HAP-1 (cell line): ENCODE measurements at places on chromosomes 6 and 20.

DNA sequence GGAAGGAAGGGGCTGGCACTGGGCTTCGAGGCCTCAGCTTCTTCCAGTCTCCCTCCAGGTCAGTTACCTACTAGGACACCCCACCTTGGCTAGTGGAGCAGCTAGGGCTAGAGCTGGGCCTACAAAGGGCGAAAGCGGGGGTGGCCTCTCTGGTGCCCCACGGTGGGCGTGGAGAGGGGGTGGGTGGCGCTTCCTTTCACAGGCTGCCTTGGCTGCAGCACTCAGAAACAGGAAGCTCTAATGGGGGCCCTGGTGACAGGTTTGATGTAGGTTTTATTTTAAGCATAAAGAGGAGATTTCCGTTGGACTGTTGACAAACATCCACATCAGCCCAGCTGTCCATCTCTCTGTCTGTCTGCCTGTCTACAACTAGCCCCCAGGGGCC is 13.4 kb downstream of the FAM110A start:
- no peak for DNase-seq

GRCh38 chr6:107655245-107655644 is 165.3 kb downstream of the SOBP start:
- DNase-seq: no peak

DNA sequence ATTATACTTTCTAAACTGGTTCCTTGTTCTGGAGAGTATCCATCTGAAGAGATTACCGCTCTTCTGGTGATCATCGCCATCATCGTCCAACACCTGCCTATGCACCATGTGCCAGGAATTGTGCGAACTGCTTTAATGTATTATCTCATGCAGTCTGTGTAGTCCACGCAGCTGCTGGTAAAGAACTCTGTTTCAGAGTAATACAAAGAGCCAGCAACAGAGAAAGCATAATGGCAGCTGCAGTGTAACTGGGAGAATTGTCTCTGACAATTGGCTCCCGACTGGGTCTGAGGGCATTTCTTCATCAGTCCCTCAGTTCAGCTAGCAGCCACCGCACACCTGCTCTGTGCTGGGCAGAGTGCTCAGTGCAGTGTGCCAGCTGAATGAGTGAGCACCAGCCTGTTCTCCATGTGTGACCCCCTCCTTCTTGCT is 383.4 kb downstream of the GRIK2 start:
- no peak for DNase-seq

DNA sequence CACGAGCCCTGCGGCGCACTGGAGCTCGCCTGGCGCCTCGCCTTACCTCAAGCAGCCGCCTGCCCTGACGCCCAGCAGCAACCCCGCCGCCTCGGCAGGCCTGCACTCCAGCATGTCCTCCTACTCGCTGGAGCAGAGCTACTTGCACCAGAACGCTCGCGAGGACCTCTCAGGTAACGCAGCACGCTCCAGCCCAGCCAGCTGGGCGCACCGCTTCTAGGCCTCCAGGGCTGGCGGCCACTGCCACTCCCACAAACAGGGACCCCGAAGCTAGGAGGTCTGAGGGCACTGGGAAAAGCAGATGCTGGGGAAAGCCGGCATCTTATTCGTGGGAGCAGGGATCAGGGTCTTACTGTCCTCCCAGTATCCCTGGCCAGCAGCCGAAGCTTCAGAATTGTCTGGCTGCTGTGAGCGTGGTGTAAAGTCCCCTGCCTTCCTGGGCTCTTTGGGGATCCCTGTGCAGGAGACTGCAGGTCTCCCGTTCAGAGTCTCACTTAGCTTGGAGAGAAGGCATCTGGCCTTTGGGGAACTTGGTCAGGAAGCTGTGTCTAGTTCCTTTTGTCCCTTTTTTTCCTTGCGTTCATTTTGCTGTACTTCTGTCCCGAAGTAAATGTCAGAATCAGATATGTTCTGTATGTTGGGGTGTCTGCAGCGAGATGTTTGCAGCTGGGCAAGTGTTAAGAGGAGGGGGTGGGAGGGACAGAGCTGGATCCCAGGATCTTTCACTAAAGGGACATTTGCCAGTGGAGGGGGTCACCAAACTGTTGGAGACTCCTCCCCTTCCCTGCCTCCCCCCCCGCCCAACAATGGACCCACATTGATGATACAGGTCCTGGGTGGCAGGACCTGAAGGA is 1.8 kb downstream of the FOXF2 start:
- DNase-seq: peak; percentile 29

- DNase-seq: no peak
Measured at GRCh38 chr6:22972771-22973170, 403.4 kb downstream of the HDGFL1 start.

- no peak for DNase-seq
Measured at GRCh38 chr6:4420160-4420865, 284.9 kb upstream of the ECI2 start.

DNA sequence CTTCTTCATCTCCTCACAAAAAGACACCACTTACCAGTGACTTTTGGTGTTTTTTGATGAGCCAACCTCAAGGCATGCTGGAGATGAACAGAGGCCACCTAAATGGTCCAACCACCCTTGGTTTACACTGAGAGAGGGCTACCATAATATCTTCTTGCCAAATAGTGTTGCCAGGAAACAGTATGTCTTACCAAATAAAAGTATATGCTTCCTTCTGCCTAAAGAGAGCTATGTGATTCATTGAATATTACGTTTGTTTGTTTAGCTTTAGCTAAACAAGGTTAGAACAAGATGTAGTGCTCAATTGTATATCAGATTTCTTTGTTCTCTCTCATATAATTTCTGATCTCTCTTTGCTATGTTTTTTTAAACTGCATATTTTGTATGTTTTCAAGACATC is 40.6 kb upstream of the BMP6 start:
- DNase-seq: no peak

- DNase-seq: no peak
Measured at GRCh38 chr20:56098981-56099500, 93.7 kb upstream of the CBLN4 start.

- DNase-seq: no peak
Measured at GRCh38 chr6:167906899-167907298, 80.2 kb downstream of the AFDN start.

DNA sequence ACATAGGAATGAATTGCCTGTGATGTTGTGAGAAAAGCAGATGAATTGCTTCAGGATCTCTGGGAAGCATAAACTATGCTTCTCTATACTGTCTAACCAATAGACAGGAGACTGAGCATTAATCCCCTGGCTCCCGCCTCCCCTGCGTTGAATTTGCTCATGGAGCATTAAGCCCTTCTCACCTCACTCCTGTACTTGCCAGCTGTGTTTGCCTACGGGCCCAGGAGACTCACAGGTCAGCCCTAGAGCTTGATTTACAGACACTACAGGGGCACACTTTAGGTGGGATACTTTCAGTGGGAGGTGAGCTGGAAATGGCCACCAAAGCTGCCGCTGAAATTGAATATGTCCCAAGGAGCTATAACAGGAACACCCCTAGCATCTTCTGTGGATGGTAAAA is 418.7 kb downstream of the CBLN4 start:
- DNase-seq: no peak

- DNase-seq: no peak
Measured at GRCh38 chr6:75633045-75633444, 31.4 kb downstream of the SENP6 start.

DNA sequence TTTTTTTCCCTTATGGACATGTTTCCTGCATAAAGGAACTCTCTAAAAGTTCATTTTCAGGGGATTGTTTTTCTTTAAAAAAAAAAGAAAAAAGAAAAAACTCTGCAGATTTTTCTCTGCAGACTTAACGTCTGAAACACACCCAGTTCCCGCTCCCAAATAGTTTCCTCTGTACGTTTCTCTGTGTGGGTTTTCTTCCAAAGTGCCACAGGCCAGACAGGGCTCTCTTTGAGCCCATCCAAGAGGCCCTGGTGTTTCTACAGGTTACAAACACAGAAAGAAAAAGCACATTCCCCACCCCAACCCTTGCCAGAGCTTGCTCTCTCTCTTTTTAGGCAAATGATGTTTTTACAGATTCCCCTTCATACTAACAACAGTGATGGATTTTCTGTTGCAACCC is 258.6 kb downstream of the FNDC1 start:
- no peak for DNase-seq

- DNase-seq: peak; percentile 97
Measured at GRCh38 chr6:135251498-135252441, 70.7 kb downstream of the MYB start.

- DNase-seq: no peak
Measured at GRCh38 chr20:56985066-56985685, 281.3 kb downstream of the BMP7 start.

- DNase-seq: no peak
Measured at GRCh38 chr6:26140254-26140966, 53.2 kb downstream of the HFE start.

- no peak for DNase-seq
Measured at GRCh38 chr6:74871757-74872156, 334.1 kb downstream of the COL12A1 start.

GRCh38 chr6:786946-787763 is 94.2 kb upstream of the EXOC2 start:
- DNase-seq: peak; percentile 63

GRCh38 chr6:144488590-144488989 is 203.5 kb downstream of the UTRN start:
- no peak for DNase-seq

GRCh38 chr20:38874460-38875174 is 51.6 kb upstream of the FAM83D start:
- no peak for DNase-seq

- no peak for DNase-seq
Measured at GRCh38 chr6:107691062-107691751, 132.9 kb downstream of the SCML4 start.

- DNase-seq: no peak
Measured at GRCh38 chr20:2595076-2595475, 57.4 kb upstream of the NOP56 start.

DNA sequence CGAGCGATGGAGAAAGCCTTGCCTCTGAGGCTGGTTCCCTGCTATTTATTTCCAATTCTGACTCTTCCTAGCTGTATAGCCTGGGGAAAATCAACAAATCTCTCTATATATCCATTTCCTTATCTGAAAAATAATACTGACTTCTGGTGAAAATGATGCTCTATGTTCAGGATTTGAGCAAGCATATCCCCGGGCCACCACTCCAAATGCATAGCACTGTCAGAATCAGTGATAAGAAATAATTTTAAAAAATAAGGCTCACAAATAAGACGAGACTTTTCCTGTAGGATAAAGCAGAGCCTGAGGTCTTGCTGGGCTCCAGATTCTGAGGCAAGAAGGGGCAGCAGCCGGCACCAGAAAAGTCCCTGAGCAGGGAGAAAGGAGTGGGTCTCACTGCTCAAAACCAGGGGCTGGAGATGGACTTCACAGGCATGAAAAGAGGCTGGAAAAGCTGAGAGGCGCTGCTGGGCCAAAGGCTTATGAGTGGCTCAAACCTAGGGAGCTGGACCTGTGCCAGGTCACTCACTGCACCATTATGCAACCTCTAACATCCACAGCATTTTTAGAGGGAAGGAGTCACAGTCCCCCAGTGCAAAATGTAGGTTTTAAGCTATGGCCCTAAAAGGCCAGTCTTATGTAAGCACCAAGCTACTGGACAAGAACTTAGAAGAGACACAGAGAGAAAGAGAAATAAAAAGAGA is 48.1 kb upstream of the SLC17A4 start:
- DNase-seq: peak; percentile 16

GRCh38 chr6:11732036-11732631 is 46.5 kb downstream of the ADTRP start:
- DNase-seq: no peak

- DNase-seq: no peak
Measured at GRCh38 chr6:82704045-82704444, 340.4 kb downstream of the TPBG start.

DNA sequence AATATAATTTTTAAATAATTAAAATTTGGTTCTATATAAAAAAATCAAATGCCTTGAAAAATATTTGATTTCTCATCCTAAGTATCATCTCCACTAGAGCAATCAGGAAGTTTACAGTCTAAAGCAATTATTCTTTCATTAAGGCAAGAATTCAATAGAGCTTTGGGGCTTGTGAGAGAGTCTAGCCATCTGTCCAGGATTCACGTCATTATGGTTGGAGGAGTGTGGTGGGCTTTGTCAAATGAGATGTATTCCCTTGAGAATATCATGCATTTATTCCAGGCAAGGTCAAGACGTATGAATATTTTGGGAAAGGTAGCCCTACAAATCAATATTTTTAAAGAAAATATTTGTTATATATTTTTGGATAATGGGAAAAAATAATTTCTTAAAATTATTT is 132.4 kb downstream of the ELOVL4 start:
- no peak for DNase-seq

GRCh38 chr20:36334281-36335205 is 28.4 kb downstream of the DLGAP4 start:
- no peak for DNase-seq

DNA sequence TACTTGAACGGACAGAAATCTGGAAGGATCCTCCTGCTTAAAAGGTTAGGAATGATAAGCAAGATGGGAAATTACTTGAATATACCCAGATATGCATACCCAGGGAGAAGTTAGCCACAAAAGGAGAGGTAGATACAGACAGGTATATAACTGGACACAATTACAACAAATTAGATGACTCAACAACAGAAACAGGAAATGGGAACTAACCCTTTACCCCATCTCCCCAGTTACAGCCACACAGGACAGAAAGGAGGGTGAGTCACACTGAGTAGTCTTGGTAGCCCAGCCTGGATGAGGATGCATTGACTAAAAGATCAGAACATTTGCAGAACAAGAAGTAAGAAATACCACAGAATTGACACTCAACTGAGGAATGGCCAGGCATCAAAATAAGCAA is 61.2 kb downstream of the C6orf52 start:
- DNase-seq: no peak

DNA sequence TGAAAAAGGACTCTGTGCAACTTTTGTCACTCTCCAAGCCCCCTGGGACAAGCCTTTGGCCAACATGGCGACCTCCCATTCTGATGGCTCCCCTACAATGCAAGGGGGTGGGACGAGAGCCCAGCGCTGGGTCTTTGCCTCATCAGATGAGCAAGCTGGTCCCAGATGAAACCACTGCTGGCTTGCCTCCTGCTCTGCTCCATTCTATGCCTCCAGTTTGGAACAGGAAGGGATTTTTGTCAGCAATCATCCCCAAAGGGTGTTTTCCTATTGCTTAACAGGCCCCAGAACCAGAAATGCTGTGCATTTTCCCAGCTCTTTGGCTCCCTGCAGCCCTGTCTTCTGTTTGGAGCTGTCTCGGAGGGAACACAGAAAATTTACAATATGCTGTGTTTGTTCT is 412.7 kb downstream of the MAFB start:
- no peak for DNase-seq

DNA sequence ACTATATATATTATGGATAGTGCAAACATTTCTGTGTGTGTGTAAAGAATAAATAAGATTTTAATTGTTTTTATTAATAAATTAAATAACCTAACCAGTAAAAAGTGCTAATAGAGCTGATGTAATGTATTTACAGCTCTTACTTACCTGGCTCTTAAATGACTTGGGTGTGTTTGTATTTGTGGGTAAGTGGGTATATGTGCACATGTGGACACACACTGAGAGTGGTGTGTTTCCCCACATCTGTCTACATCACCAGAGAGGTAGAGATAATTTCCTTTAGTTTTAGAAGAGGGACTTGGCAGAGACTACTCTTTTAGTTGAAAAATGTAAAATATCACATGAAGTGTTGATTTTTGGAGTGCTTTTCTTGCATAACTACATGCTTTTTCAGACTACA is 76.0 kb downstream of the UST start:
- DNase-seq: no peak
